ENCODE measurements at places on chromosomes 11 and 22. TPM values are rescaled to one million over a fixed set of nuclear protein-coding genes. Genes with fewer than 3 reads are reported as not detected.
A peak's percentile ranks its signal among the peaks of the same experiment; 100 is the strongest.

DNA sequence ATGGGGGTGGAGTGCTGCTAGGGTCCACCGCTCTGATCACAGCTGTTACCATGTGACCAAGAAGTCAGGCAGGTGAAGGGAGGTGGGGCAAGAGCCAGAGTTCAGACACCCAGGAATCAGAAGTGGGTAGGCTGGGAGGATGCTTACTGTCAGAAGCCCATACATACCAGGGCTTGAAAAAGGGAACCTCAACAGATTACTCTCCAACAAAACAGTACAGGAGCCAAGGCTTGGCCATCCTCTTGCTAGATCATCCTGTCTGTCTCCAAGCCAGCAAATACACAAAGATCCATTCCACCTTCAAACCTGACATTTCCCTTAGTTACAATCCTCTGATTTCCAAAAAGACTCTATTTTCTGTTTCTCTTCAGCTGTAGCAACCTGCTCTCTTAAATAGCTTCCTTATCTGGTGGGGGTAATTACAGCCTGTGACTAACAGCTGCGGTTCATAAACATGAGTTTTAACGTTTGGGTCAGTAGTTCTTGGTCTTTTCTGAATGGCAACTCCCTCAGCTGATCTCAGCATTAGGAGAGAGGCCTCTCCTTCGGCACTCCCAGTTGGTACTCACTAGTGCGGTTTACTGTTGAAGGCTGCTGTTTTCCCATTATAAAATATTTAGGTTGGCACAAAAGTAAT is 31.1 kb upstream of the WT1 start:
- DNase-seq = no peak

DNA sequence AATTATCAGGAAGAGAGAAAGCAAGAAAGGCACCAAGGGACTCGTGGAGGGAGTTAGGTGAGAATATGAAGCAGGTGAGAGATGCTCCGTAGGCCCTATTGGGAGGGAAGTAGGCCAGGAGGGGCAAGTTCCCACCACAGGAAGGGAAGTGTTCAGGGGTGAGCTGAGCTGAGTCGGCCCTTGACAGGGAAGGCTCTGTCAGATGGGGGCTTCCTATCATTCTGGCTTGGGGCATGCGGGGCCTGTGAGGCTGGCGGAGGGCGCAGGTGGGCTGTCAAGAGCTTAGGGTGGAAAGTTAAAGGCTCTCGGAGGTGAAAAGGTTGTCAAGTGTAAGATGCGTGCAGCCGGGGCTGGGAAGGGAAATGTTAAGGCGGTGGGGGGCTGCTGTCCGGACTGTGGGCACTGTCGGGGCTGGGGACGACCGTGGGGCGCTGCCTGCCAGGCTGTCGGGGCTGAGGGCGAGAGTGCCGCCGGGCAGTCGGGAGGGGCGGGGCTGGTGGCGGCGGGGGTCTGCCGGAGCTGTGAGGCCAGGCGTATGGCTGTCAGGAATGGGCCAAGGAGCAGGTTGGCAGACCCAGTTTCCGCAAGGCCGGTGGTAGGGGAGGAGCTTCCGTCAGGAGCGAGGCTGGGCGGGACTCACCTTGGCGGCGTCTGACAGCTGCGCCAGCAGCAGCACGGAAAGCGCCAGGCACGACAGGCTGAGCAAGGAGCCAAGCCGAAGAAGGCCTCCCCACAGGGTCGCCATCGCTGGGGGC is 496 bp downstream of the TMEM9B start:
- DNase-seq = peak; percentile 78

DNA sequence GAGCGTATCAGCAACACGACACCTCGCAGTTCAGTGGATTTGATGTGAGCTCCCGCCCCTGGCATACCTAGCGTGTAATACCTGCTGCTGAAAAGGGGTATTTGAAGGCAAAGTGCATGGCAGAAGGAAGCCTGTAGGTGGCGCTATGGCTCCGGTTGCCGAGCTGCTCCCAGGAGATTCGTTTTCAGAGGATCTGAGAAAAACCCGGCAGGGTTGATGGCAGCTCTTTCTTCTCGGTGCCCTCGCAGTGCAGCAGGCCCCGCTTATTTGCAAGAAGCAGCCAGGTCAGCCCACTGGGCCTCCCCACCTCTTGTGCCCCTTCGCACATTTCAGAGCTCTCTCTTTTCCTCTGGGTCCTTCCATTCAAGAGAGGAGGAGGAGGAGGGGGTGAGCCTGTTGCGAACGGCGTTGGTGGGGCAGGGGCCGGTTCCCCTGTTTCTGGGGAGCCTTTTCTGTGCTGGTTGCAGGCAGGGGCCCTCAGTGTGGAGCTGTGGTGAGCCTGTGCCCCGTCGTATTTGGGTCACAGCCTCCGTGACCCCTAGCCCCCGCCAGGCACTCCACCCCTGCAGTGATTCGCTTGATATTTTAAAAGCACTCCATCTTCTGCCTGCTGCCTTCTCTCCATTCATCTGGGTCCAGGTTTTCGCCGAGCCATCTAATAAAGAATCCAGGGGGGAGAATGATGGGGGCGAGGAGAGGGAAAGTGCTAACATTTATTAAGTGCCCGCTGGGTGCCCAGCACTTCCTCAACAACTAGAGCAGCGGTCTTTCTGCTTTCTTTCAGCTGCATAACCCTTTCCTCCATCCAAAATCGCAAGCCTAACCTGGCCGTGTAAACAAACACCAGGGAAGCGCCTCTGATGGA is 85.3 kb upstream of the SYT13 start:
- DNase-seq = peak; percentile 64

NRIP3 gene
- total RNA-seq = not detected

DNA sequence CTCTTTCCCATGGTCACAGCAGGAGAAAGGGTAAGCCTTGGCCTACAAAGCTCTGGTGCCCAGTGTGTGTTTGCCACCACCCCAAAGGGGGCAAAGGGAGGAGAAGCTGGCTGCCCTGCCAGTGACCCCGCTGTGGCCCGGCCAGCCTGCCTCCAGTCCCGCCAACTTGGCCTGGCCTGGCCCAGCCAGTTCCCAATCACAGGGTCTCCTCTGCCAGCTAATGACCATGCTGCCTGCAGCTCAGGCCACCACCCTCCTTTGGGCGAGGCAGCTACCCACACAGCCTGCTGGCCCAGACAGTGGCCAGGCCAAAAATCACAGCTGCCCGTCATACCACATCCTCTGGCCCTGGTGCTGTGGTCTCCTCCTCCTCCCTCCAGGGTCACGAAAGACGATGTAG is 5.1 kb downstream of the GDPD5 start:
- DNase-seq = no peak

ZFTA gene
- total RNA-seq = 12.7 TPM

- DNase-seq = no peak
Observed at GRCh38 chr11:73493956-73494598, 103.8 kb downstream of the FAM168A start.

DNA sequence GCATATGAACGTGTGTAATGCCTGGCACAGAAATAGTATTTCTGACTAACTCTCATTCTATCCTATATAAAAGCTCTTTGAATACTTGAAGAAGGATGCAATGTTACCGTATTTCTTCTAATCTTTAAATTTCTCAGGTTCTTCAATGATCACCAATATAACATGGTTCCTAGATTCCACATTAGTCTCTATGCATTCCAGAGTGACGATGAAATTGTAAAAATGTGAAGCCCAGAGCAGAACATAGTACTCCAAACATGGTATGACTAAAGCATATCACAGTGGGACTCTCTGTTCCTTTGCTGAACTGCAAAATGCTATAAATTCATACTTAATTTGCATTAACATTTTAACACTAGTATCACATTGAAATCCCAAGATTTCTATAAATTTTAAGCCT is 877.6 kb upstream of the CHORDC1 start:
- no peak for DNase-seq

GRCh38 chr11:70886676-70887541 is 365.5 kb downstream of the SHANK2 start:
- DNase-seq = no peak

TMEM25 gene
- total RNA-seq = 10.7 TPM

MRPL16 gene
- total RNA-seq = 87.5 TPM

DNA sequence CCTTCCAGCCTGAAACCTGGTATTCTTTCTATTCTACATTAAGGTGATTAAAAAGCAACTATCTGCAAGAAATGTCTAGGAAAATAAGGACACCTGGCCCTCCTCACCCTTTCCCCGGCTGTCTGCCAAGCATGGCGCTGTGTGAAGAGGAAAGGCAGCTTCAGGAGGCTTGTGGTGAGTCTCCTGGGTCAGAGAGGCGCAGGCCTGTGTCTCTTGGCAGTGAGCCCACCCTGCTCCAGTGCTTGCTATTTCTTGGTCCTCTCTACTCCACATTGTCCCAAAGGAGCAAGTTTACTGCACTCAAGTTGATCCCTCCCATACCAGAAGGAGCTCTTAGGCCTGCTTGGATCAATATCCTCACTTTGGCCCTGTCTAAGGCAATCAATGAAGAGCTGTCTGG is 520.7 kb upstream of the B3GAT1 start:
- DNase-seq = no peak

GRCh38 chr11:134760299-134760698 is 348.3 kb upstream of the B3GAT1 start:
- DNase-seq = no peak

ZNF280B gene
- 5.3 TPM for total RNA-seq

ALKBH8 gene
- 16.8 TPM for total RNA-seq

DNA sequence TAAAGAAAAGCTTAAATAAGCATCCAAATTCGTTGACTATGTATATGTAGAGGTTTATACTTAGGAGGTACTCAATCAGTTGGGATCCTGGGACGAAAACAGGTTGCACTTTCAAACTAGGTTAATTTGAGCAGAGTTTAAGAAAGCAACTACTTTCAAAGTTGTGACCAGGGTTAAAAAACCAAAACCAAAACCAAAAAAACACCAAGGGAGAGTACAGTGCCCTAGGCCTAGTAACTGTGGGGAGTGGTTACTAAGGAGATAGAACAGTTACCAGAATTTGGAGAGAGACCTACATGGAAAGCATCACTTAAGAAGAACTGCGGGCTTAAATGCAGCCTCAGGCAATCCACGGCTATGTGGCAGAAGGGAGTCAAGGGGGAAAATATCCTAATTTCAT is 148.3 kb downstream of the JRKL start:
- DNase-seq = no peak

DNA sequence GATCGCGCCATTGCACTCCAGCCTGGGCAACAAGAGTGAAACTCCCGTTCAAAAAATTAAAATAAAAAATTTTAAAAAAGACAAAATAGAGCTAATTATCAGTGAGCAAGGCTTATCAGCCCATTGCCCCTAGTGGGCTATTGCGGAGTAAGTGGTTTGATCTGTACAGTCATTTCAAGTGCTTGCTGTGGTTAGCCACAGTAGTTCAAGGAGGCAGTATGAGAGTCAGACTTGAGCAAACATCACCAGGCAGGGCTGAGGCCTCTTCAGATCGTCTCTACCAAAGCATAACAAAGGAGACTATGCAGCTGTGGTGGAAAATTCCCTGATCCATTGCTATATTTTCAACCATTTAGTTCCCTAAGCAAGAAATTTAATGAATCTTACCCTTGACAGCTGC is 4.3 kb upstream of the SBF2 start:
- no peak for DNase-seq

DNA sequence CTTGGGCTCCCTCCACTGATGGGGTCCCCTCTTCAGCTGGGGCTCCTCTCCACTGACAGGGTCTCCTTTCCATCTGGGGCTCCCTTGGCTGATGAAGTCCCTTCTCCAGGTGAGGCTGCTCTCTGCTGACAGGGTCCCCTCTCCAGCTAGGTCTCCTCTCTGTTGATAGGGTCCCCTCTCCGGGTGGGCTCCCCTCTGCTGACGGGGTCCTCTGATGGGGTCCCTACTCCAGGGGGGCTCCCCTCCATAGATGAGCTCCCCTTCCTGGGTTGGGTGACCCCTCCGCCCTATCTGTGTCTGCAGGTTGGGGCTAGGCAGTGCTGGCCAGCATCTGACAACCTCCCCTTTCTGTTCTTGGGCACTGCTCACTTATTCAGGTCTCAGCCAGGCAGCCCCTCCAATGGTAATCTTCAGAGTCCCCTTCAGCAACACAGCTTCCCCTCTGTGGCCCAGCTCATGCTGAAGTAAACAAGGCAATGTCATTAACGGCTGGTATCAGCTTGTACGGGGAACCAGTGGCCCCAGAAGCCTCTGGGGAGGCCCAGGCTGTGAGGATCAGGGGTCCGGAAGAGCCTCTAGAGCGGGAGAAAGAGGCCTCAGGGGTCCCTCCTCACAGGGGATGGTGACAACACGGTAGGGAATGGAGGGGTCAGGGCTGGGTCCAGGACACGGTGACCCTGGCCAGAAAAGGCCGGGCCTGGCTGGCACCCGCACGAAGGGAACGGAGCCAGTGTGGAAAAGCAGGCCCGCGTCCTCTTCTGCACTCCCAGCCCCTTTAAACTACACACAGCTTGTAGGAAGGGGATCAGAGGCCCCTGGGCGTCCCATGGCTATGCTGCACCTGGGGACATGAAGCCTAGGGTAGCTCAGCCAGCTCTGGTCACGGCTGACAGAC is 9.6 kb upstream of the CD81 start:
- no peak for DNase-seq

DNA sequence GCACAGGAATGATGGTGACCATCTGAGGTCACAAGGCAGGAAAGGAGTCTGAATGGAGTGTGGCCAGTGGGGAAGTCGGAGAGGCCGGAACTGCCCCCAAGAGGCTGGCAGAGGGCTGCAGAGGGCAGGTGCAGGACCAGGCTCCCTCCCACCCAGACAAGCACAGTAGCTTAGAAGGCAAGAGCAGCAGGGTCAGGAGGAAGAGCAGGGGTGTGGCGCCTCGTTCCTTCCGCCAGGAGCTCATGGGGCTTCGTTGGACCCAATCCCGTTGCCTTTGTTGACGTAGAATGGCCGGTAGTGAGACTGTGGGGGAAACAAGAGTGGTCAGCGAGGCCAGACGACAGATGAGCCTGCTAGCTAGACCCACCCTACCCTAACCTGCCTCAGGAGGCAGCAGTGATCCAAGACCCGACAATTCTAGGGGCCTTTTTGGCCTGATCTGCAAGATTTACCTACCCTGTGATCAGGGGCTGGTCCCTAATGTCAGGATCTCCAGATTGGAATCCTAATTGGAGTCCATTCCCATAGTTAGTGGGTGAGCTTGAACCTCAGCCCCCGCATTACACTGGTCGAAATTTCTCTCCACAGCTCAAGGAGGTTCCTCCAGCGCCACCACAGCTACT is 25.6 kb downstream of the TRIM29 start:
- DNase-seq = no peak

OR1S1 gene
- not detected for total RNA-seq

- DNase-seq = no peak
Observed at GRCh38 chr11:106249617-106250239, 172.3 kb downstream of the AASDHPPT start.

GRCh38 chr22:35310556-35311550 is 11.2 kb downstream of the TOM1 start:
- no peak for DNase-seq

TRIM49 gene
- total RNA-seq = not detected

Measured in OCI-LY7 (cell line).